ENCODE measurements at places on chromosomes 2 and 18. TPM values are rescaled to one million over a fixed set of nuclear protein-coding genes. Genes with fewer than 3 reads are reported as not detected.

The ADD2 gene
- total RNA-seq = 0.15 TPM

The SERPINB8 gene
- total RNA-seq = 13.6 TPM

The ASB18 gene
- not detected for total RNA-seq

The FAM168B gene
- 94.9 TPM for total RNA-seq

The CAVIN2 gene
- total RNA-seq = 1.8 TPM

The DRC1 gene
- 0.17 TPM for total RNA-seq

The TANC1 gene
- total RNA-seq = 38.2 TPM

The MC2R gene
- total RNA-seq = not detected

The CXCR1 gene
- total RNA-seq = not detected

The EML6 gene
- total RNA-seq = 1.1 TPM

The AMER3 gene
- not detected for total RNA-seq

The RGPD3 gene
- not detected for total RNA-seq

The CEP192 gene
- total RNA-seq = 22.9 TPM

The HOXD8 gene
- not detected for total RNA-seq

The COL5A2 gene
- 1,927 TPM for total RNA-seq

The NEB gene
- total RNA-seq = 2.2 TPM

Measured in chondrocyte (in vitro differentiated cells).